ENCODE measurements at places on chromosomes 4 and X.

DNA sequence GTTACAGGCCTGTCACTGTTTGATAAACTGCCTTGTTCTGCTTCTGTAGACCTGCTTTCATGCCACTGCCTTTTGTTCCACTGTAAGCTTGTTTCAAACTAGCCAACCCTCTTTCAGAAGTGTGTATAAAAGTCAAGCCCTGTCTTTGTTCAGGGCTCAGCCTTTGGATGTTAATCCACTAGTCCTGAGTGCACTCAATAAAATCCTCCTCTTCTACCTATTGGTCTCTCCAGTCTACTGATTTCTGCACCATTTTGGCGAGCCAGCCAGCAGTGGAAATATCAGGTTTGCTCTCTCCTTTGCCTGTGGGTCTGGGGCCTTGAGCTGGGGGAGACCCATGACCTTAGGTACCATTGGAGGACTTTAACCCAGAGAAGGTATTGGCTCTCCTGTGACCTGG lies 901.6 kb upstream of the NDST4 start:
- no peak for DNase-seq

DNA sequence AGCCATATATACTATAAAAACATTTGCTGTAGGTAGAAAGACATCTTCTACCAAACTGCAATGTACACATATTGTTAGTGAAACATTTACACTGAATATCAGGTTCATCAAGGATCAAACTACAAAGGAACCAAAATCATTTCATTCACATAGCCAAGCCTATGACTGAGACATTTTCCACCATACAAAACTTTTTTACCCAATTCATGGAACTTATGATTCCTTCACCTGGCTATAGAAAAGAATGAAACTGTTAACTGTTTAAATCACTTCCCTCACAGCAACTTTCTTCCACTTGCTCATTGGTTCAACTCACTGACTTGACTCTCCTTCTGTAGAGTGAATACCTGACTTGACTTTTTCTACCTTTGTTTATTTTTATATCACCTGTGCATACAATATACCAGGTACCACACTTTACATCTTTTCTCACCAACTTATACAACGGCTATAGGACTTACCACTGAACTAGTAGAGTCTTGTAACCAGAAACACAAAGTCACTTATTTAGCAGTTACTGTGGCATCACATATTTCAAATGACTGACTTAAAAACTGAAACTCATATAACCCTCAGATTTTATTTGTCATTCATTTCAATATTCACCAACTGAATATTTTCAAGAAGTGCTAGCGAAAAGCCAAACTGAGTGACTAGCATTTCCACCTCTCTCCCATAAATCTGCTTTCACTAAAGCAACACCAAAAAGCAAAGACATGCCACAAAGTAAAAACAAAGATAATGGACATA lies 30.9 kb downstream of the CAMK2D start:
- DNase-seq, result no peak

GRCh38 chr4:147823130-147823529 lies 91.2 kb downstream of the ARHGAP10 start:
- DNase-seq, result no peak

DNA sequence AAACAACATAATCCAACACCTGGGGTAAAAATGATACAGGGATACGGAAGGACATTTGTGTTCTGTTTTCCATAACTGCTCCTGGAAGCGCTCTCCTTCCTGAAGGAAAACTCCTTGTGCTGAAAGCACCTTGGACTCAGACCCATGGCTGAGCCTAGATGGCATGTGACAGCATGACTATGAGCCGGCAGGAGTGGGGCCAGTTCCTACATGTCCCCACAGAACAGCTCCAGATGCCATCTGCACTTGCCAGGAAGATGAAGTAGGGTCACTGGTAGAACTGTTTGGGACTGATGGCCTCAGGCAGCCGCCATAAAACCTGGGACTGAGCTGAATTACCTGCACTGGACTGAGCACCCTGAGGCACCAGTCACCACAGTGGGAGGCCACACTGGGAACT lies 56.0 kb upstream of the BCLAF3 start:
- no peak for DNase-seq

- DNase-seq, result no peak
Measured at GRCh38 chrX:44747317-44747716, 96.5 kb upstream of the DUSP21 start.

- DNase-seq, result no peak
Measured at GRCh38 chr4:118284169-118284568, 68.6 kb downstream of the PRSS12 start.

GRCh38 chr4:6937201-6937600 lies 27.6 kb downstream of the TBC1D14 start:
- DNase-seq, result no peak

DNA sequence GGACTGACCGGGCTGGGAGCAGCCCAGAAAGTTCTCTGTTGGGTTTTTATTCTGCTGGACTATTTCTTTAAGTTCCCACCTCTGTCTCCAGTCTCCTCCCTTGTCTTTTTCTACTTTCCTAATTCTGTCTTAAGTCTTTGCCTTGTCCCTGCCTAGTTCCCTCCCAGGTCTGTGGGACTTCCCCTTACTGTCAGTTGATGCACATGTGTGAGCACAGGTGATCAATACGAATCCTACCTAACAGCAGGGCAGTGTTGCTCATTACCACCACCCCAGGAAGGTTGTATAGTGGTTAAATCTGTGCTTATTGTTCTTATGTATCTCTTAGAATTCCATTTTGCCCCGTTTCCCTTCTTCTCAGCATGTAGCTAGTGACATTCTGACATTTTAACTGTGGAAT lies 62.1 kb downstream of the GALNTL6 start:
- DNase-seq, result no peak

- no peak for DNase-seq
Measured at GRCh38 chrX:18938710-18939109, 45.2 kb downstream of the PHKA2 start.

DNA sequence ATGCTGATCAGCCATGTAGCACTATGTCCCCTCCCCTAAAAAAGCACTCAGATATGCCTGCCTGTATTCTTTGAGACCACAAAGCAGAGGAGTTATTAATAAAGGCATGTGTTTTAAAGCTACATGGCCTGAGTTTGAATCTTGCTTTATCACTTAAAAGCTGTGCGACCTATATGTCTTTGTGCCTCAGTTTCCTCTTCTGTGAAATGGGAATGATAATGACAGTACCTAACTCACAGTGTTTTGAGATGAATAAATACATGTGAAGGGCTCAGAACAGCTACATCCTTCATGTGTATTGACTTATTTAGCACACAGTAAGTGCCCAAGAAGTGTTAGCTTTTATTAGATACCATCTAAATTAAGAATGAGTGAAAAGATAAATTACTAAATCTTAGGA lies 180.0 kb downstream of the WDFY3 start:
- no peak for DNase-seq

- no peak for DNase-seq
Measured at GRCh38 chrX:38282049-38282448, 45.3 kb downstream of the RPGR start.

GRCh38 chr4:114026447-114026846 lies 47.0 kb upstream of the ARSJ start:
- DNase-seq, result no peak

DNA sequence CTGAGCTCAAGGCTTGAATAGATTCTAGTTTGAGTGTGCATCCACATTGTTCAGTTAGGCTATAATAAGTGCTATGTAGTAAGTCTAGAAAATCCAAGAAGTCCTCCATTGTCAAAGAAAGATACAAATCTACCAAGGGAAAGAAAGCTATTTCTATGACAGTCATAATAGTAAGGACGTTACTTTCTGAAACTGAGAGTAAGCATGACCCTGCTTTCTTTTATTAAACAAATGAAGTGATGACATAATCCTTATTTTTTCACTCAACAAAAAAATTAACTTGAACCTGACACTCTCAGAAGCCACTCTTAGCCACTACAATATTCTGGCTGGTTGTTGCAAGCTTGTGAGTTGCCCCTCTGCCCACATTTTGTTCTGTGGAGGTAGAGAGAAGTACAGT lies 33.8 kb upstream of the AMELX start:
- no peak for DNase-seq
